ENCODE measurements at places on chromosomes 1 and 21.
A peak's percentile ranks its signal among the peaks of the same experiment; 100 is the strongest.

GRCh38 chr1:94606471-94606870 is 64.9 kb upstream of the F3 start:
- DNase-seq = no peak

DNA sequence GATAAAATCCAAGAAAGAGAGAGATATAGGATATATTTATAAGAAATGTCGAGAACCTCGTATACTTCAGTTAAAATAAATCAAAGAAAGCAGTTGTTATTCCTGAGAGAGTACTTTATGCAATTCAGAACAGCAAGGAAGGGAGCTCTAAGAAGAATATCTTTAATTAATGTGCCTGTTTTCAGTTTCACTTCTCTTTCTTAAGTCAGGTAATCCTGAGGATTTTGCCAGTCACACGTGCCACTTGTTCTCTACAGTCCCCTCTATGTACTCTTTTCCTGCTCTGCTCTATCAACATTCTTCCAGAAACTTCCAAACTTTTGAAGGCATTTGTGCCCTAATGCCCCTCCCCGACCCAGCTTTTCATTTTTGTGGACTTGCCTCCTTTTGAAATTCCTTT is 211.9 kb downstream of the AKT3 start:
- no peak for DNase-seq

GRCh38 chr1:113783254-113784103 is 24.2 kb upstream of the PHTF1 start:
- no peak for DNase-seq

- no peak for DNase-seq
Measured at GRCh38 chr1:31926252-31926651, 11.9 kb downstream of the PTP4A2 start.

DNA sequence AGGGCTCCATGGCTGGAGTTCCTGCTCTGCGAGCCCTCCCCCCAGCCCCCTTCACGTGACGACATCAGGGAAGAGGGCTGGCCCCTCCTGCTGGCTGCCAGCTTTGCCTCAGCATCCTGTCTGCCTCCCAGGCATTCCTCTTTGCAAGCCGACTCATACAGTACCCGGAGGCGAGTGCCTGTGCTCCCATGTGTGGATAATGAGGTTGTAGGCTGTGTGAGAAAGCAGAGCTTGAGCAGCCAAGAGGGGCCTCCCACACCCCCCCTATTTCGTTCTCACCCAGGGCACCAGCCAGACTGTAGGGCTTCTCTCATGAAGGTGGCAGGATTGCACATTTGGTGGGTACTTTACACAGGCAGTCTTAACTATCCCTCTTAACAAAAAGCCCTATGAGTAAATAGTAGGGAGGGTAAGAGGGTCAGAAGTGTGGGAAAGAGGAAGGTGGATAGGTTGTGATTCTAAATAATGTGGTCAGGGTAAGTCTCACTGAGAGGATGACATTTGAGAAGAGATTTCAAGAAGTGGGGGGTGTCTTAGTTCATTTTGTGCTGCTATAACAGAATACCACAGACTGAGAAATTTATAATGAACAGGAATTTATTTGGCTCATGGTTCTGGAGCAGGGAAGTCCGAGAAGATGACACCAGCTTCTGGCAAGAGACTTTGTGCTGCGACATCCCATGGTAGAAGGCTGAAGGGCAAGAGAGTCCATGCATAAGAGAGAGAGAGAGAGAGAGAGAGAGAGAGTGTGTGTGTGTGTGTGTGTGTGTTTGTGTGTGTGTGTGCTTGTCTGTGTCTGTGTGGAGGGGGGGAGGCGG is 113.5 kb downstream of the OMA1 start:
- no peak for DNase-seq

- no peak for DNase-seq
Measured at GRCh38 chr1:64745986-64746940, 1.4 kb downstream of the RAVER2 start.

- no peak for DNase-seq
Measured at GRCh38 chr21:46250146-46250725, 21.7 kb upstream of the LSS start.

- DNase-seq = no peak
Measured at GRCh38 chr1:201459775-201460174, 9.2 kb downstream of the PHLDA3 start.

DNA sequence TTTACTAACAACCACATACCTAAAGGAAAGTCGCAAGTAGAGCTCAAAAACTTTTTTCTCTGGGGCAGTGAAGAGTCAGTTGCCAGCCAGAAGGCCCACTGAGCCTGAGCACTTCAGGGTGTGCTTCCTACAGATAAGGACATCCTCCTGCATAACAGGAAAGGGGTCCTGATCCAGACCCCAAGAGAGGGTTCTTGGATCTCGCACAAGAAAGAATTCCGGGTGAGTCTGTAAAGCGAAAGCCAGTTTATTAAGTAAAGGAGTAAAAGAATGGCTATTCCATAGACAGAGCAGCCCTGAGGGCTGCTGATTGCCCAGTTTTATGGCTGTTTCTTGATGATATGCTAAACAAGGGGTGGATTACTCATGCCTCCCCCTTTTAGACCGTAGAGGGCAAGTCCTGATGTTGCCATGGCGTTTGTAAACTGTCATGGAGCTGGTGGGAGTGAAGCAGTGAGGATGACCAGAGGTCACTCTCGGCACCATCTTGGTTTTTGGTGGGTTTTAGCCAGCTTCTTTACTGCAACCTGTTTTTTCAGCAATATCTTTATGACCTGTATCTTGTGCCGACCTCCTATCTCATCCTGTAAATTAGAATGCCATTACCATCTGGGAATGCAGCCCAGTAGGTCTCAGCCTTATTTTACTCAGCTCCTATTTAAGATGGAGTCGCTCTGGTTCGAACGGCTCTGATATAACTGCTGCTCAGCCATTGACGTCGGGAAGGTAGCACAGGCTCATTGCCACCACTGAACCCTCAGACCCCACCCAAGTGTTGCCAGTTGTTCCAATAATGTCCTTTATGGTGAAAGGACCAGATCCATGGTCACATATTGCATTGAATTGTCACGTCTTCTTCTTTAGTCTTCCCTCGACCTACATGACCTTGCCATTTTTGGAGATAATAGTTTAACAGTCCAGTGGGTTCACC is 96.6 kb upstream of the ERRFI1 start:
- peak; percentile 1 for DNase-seq

DNA sequence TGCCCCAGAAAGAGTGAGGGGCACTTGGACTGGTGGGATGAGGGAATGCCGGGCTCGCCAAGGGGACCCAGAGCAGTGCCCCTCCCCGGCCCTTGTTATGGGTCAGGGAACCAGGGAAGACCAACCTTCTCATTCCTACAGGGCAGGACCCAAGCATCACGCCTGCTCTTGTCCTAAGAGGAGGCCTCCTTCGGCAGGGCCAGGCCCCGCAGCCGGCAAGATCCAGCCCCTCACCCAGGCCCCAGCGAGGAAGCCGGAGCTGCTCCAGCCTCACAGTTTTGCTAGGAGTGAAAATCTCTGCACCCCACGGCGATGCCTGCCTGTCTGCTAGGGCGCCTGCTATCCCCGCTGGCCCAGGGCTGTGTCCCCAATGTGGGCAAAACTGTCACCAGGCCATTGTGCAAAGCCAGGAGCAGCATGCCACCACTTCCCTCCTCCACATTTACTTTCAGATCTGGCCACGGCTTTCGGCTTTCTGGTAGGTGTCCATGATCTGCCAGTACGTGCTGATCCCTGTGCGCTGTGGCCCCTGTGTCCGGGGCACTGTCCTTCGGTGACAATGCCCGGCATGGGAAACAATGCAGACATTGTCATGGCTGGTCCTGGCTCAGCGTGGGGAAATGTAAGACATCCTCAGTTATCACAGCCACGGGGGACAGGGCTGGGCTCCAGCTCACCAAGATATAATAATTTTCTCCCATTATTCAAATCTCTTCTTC is 9.6 kb downstream of the ACTRT2 start:
- DNase-seq = no peak

GRCh38 chr1:158969166-158969565 is 37.8 kb downstream of the PYHIN1 start:
- no peak for DNase-seq

DNA sequence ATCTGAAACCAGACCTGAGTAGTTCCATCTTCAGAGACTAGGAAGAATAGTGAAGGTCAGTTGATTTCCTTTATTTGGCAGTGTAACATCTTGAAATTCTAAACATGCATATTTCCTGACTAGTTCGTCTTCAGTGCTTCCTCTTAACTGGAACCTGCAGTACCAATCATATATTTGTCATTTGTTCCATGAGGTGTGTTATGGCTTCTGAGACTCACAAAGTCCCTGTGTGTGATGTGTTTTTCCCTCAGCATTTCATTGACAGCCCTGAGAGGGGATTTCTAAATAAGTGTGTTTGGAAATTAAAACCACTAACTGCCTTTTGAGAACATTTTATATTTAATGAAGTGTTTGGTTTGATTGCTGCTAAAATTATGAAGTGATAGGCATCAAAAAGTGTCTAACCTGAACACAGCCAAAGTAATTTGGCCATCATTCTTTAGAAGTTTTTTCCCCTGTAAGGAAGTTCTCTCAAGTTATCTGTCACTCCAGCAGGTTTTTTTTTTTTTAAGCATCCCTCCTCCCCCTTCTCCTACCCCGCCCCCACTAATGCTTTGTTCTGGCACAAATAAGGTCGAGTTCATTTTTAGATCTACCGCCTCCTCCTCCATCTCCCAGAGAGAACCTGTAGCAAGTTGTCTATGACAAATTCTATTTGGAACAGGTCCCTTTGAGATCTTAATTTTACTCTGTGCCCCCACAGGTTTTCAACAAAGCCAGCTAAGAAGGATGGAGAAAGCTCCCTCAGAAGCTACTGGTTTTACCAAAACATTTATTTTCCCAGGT is 61.4 kb downstream of the TMEM200B start:
- no peak for DNase-seq

DNA sequence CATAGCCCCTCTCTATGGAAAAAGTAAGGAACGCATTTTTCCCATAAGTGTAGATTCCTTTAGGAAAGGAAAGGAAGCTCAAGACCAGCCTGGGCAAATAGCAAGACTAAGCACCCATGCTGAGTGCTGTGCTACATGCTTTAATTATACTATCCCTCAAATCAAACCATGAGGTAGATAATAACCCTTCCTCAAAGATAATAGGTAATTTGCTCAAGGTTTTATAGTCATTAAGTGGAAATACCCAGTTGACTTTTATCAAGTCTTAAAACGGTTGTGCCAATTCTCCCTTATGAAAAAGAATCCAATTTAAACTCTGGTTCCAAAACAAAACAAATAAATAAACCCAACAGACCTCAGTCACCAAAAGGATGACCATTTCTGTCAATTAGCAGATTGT is 3.4 kb downstream of the KIAA0319L start:
- no peak for DNase-seq

DNA sequence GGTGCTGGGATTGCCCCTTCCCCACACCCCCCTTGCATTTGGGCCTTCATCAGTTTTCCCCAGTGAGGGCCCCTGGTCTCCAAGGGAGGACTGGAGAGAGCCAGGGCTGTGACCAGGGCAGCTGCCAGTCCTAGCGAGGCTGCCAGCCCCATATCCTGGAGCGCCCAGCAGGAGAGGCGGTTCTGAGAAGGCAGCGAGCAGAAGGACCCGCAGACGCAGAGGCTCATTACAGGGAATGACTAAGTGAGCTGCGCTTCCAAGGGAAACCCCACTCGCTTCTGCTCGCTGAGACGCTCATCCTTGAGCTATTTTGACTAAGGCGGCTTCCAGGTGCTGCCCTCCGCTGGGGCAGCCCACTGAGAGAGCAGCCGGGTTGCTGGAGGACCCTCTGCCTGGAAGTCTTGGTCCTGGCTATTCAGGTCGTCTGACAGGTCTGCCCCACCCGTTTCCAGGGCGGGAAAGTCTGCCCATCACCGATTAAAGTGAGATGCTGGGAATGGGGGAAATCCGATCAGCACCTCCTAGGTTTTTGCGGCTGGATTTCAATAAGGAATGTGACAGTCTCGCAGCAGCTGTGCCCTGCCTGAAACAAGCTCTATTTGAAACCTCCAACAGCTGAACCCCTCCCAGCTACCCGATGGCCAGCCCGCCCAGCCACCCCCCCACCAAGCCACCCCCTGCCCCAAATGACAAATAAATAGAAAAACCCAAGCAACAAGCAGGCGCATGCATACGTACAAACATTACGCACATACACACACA is 2.8 kb downstream of the KCNN3 start:
- DNase-seq = peak; percentile 57

DNA sequence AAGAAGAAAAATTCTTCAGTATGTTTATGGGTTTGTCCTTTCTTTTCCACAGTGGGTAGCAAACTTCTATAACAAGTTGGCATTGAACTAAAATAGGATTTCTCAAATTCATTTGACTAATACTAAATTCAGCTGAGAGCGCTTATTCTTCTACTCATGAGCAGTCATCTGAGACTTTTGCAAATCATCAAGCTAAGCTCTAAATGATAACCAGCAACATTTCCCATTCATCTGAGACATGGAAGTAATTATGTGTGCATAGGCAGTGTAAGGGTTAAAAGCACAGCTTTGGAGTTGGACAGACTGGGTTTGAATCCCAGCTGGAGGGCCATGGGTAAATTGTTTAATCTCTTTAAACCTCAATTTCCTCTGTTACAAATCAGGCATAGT is 18.3 kb upstream of the CNR2 start:
- DNase-seq = no peak

GRCh38 chr1:22418933-22419382 is 32.7 kb upstream of the ZBTB40 start:
- no peak for DNase-seq

GRCh38 chr1:180255536-180256340 is 25.7 kb downstream of the LHX4 start:
- no peak for DNase-seq

DNA sequence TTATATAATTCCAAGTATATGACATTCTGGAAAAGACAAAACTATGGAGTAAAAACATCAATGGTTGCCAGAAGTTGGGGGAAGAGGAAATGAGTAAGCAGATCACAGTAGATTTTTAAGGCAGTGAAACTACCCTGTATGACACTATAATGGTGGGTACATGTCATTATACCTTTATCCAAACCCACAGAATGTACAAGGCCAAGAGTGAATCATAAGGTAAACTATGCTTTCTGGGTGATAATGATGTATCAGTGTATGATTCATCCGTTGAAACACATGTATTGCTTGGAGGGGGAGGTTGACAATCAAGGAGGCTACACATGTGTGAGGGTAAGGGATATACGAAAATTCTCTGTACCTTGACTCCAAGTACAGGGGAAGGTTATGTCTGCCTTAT is 862.7 kb downstream of the PLA2G4A start:
- no peak for DNase-seq
